Immature natural killer cell (primary cell): ENCODE measurements at places on chromosomes 13 and 19. TPM values are rescaled to one million over a fixed set of nuclear protein-coding genes. Genes with fewer than 3 reads are reported as not detected.

GRCh38 chr13:44197791-44198770 lies 175.5 kb upstream of the SERP2 start:
- no peak overlapping the region for H3K27ac ChIP-seq
- DNase-seq, result no peak
- H3K36me3 ChIP-seq, result no peaks in the 10 kb centered on the region
- H3K4me3 ChIP-seq, result no peak overlapping the region
- H3K4me1 ChIP-seq, result peaks cover 15% of the 10 kb centered on the region
- peaks cover 2% of the 10 kb centered on the region for H3K27me3 ChIP-seq

DNA sequence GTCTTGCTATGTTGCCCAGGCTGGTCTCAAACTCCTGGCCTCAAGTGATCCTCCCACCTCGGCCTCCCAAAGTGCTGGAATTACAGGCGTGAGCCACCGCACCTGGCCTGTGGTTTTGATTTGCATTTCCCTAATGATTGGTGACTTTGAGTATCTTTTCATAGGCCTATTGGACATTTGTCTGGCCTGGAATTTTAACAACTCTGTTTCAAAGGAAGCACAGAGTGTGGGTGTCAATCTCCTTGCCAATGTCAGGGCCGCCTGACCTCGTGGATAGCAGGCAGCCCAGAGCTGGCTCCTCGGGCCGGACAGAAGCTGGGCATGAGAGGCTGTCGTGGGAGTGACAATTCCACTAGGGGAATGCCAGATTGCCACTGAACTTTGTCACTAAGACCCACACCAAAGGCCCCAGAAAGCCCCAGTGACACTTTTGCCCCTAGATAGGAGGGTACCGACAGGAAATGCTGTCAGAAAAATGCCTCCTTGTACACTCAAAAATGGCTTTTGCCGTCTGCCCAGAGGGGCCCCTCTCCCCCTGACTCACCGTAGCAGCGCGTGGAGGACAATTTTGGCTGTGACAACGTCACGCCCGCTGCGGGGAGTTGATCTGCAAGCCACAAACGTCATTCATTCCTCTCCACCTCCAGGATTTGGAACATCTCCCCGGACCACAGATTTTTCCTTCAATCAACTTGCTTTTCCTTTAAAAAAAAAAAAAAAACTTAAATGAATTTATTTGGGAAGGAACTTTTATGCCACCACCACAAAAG lies 11.7 kb upstream of the ADGRE5 start:
- peaks cover 80% of the 10 kb centered on the region for H3K4me1 ChIP-seq
- peak overlapping the region; percentile 100 for H3K27ac ChIP-seq
- peak overlapping the region; percentile 90 for H3K4me3 ChIP-seq
- H3K36me3 ChIP-seq, result no peaks in the 10 kb centered on the region

DNA sequence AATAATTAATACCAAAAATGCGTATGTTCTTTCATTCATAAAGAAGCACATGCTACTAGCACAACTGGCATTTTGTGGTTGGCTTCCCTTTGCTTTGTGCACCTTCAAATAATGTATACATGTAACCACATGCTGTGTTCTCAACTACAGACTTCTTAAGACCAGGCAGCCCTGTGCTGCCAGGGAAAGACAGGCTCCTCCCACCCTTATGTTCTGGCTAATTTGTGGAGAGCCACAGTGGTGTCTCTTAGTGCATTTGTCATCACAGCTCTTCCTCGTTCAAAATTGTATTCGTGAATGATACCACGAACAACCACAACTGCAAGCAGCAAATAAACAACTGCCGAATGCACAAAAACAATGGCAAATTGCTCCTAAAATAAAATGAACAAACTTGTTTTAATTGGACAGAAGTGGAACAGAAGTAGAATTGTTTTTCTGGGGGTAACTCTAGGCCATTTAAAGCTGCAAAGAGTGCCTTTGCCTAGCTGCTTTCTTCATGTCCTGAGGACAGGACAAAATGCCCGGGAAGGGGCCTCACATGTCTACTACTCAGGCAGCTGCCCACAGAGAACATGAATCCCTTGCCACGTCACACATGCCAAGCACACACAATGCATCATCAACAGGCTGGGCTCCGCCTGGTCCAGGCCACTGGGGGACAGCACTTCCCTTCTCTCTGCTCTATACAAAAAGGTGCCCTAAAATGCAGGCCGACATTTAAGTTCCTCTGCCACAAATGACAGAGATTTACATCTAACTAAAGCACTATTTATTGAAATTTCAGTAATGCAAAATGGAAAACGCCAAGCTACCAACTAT lies 21.7 kb downstream of the IRS2 start:
- H3K36me3 ChIP-seq, result no peaks in the 10 kb centered on the region
- peaks cover 3% of the 10 kb centered on the region for H3K27me3 ChIP-seq
- DNase-seq, result no peak
- peak overlapping the region; percentile 41 for H3K4me3 ChIP-seq

DNA sequence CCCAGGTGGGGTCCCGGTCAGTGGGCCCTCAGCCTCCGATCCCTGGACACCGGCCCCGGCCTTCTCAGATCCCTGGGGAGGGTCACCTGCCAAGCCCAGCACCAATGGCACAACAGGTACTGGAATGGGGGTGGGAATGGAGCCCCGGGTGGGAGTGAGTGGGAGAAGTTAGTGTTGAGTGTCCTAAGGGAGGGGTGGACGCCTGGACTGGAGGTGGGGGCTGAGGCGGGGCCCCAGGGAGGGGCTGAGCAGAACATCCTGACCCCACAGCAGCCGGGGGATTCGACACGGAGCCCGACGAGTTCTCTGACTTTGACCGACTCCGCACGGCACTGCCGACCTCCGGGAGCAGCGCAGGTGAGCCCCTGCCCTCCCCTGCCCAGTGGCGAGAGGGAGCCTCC lies 17.7 kb downstream of the EPN1 start:
- peaks cover 7% of the 10 kb centered on the region for H3K36me3 ChIP-seq
- H3K4me3 ChIP-seq, result no peak overlapping the region
- H3K27ac ChIP-seq, result no peak overlapping the region
- DNase-seq, result no peak
- no peaks in the 10 kb centered on the region for H3K4me1 ChIP-seq

GRCh38 chr13:44818428-44818827 lies 170.8 kb downstream of the NUFIP1 start:
- no peak for DNase-seq
- no peaks in the 10 kb centered on the region for H3K4me1 ChIP-seq
- H3K4me3 ChIP-seq, result no peak overlapping the region

- peaks cover 4% of the 10 kb centered on the region for H3K36me3 ChIP-seq
- H3K27me3 ChIP-seq, result peaks cover 9% of the 10 kb centered on the region
- H3K4me3 ChIP-seq, result peak overlapping the region; percentile 77
- DNase-seq, result peak; percentile 52
- H3K4me1 ChIP-seq, result peaks cover 30% of the 10 kb centered on the region
- peak overlapping the region; percentile 72 for H3K27ac ChIP-seq
Measured at GRCh38 chr19:45677351-45678230, 9.6 kb downstream of the GIPR start.

GRCh38 chr19:51140441-51140840 lies 1.7 kb upstream of the SIGLEC7 start:
- H3K4me1 ChIP-seq, result peaks cover 89% of the 10 kb centered on the region
- H3K36me3 ChIP-seq, result peaks cover 10% of the 10 kb centered on the region
- peak overlapping the region; percentile 95 for H3K27ac ChIP-seq
- peaks cover 7% of the 10 kb centered on the region for H3K27me3 ChIP-seq
- H3K4me3 ChIP-seq, result peak overlapping the region; percentile 44

- H3K27ac ChIP-seq, result no peak overlapping the region
- no peak for DNase-seq
- no peak overlapping the region for H3K4me3 ChIP-seq
- H3K27me3 ChIP-seq, result peaks cover 16% of the 10 kb centered on the region
Measured at GRCh38 chr19:55089342-55089944, 13.8 kb downstream of the EPS8L1 start.

GRCh38 chr19:28881616-28882015 lies 331.3 kb downstream of the UQCRFS1 start:
- DNase-seq, result no peak
- H3K27me3 ChIP-seq, result peaks cover 2% of the 10 kb centered on the region
- H3K4me3 ChIP-seq, result no peak overlapping the region
- H3K27ac ChIP-seq, result no peak overlapping the region
- H3K36me3 ChIP-seq, result no peaks in the 10 kb centered on the region

UBE2L5 gene
- polyA plus RNA-seq, result not detected

SSC5D gene
- polyA plus RNA-seq, result not detected

TNFSF11 gene
- 3.7 TPM for polyA plus RNA-seq

SIAH3 gene
- polyA plus RNA-seq, result not detected
